ENCODE measurements at places on chromosomes 4 and X. TPM values are rescaled to one million over a fixed set of nuclear protein-coding genes. Genes with fewer than 3 reads are reported as not detected.

The NAA11 gene
- total RNA-seq = 10.9 TPM

The NPY2R gene
- total RNA-seq = not detected

The ITM2A gene
- not detected for total RNA-seq

The FAM200B gene
- total RNA-seq = 121 TPM

The NPY5R gene
- not detected for total RNA-seq

The SORBS2 gene
- 3.3 TPM for total RNA-seq
